PC-3 (cell line): ENCODE measurements at places on chromosomes 1 and 21. TPM values are rescaled to one million over a fixed set of nuclear protein-coding genes. Genes with fewer than 3 reads are reported as not detected.

The CBR1 gene
- 297 and 343 TPM in 2 replicates for total RNA-seq

The RHOU gene
- total RNA-seq: 0.17 and 0.26 TPM in 2 replicates

The DUSP12 gene
- total RNA-seq: 82.2 and 97.6 TPM in 2 replicates

The KRTAP21-1 gene
- total RNA-seq: not detected in 2 replicates

The DIO1 gene
- not detected in 2 replicates for total RNA-seq

The TRNP1 gene
- 108 and 109 TPM in 2 replicates for total RNA-seq
